ENCODE measurements at places on chromosomes 11 and 22.

- no peak for DNase-seq
Observed at GRCh38 chr11:120188811-120189455, 21.9 kb upstream of the OAF start.

DNA sequence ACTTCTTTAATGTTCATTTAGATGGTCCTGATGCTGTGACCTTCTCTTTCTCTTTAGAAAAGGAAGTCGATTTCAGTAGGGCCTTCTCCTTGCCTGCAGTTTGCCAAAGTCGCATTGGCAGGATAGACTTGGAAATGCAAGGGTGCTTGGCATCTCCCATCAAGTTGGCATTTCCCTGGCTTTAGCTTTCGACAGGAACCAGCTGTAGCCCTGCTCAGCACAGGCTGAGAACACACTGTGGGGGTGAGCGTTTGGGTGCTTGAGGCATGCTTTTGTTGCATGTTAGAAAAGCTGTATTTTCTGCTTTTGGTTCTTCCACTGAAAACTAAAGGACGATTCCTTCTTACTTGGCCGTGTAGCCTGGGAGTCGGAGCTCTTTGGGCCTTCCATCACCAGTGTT, 37.7 kb downstream of the LDLRAD3 start:
- no peak for DNase-seq

GRCh38 chr11:127233998-127234397, 233.4 kb upstream of the KIRREL3 start:
- DNase-seq, result no peak

GRCh38 chr11:80443177-80443576, 1002.3 kb upstream of the TENM4 start:
- no peak for DNase-seq

DNA sequence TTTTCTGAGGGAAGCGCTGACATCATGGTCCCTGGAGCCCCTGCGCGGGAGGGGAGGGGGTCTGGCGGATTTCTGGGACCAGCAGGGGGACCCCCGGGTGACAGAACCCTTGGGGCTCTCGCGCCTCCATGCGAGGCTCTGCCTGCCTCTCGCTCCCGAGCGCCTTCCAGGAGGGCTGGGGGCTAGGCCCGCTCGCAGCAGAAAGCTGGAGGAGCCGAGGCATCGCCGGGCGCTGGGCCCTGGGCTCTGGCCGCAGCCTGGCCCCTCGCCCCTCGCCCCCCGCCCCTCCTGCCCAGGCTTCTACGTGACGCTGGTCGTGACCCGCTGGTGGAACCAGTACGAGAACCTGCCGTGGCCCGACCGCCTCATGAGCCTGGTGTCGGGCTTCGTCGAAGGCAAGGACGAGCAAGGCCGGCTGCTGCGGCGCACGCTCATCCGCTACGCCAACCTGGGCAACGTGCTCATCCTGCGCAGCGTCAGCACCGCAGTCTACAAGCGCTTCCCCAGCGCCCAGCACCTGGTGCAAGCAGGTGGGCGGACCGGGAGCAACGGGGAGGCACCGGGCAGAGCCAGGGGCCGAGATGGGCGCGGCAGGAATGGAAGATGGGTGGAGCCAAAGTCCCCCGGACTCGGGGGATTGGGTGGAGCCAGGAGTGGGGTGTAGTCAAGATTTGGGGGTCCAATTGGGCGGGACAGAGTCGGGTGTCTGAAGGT, 5.4 kb downstream of the BEST1 start:
- peak; percentile 16 for DNase-seq

DNA sequence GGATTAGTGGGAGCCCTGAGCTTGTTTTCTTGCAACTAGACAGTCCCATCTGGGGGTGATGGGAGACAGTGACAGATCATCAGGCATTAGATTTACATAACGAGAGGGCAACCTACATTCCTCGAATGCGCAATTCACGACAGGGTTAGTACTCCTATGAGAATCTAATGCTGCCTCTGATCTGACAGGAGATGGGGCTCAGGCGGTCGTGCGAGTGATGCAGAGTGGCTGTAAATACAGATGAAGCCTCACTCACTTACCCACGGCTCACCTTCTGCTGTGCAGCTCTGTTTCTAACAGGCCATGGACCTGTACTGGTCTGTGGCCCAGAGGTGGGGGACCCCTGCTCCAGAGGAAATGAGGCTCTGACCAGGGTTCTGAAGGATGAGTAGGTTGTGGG, 125.5 kb downstream of the FBXO7 start:
- DNase-seq, result no peak

GRCh38 chr11:13207665-13208594, 69.7 kb upstream of the BMAL1 start:
- peak; percentile 30 for DNase-seq

DNA sequence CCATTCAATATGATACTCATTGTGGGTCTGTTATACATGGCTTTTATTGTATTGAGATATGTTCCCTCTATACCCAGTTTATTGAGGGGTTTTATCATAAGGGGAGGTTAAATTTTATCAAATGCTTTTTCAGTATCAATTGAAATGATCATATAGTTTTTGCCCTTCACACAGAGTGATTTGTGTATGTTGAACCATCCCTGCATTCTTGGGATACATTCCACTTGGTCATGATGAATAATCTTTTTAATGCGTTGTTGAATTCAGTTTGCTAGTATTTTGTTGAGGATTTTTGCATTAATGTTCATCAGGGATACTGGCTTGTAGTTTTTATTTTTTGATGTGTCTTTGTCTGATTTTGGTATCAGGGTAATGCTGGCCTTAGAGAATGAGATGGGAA, 98.0 kb downstream of the ATG16L2 start:
- no peak for DNase-seq

GRCh38 chr11:116958246-116958645, 120.8 kb upstream of the APOA1 start:
- DNase-seq, result no peak

- no peak for DNase-seq
Observed at GRCh38 chr11:123176785-123177184, 18.3 kb downstream of the CLMP start.

DNA sequence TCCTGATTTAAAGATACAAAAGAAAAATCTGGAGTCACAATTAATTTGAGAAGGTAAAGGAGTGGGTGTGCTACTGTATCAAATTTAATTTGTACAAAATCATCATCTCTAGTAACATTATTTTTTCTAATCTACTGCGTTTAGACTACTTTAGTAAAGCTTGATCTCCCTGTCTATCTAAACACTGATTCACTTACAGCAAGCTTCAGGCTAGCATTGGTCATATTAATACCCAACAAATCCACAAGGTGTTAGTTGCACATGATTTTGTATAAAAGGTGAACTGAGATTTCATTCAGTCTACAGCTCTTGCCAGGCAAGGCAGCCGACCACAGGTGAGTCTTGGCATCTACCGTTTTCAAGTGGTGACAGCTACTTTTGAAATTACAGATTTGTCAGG, at the start of gene FSHB:
Gene FSHB, plus strand, starts transcription at position 301 of the 400 bp plus-strand sequence. CDS start 889 bp downstream, outside the sequence.
- DNase-seq, result no peak

DNA sequence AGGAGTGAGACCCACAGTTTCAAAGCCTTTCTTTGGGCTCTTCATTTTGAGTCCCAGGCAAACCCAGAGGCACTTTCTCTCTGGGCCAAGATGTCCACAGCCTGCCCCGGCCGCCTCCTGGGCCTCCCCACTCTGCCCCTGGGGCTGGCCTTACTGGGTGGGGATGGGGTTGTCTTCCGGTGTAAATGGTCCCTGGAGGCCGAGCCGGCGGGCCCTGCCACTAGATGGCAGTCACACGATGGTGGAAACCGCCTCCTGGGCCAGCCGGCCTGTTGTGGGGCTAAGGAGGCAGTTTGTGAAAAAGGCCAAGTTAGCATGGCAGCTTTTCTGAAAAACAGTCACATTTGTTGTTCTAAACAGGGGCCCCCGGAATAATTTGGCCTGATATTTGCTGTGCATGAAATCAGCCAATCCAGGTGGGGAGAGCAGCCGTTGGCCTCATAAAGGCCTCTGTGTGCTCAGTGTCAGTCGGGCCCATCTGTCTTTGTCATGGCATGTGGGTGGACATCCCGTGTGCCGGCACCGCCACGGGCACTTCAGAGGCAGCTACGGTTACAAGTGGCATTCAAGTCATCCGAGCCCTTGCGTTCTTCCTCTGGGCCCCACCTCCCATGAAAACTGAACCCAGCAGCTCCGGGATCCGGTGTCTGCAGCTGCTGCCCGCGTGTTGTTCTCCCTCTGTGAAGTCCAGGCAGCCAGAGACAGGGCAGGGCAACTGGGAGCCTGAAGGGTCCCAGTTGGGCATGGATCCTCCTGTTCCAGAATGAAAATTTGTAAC, 6.5 kb downstream of the MRPL23 start:
- DNase-seq, result no peak

DNA sequence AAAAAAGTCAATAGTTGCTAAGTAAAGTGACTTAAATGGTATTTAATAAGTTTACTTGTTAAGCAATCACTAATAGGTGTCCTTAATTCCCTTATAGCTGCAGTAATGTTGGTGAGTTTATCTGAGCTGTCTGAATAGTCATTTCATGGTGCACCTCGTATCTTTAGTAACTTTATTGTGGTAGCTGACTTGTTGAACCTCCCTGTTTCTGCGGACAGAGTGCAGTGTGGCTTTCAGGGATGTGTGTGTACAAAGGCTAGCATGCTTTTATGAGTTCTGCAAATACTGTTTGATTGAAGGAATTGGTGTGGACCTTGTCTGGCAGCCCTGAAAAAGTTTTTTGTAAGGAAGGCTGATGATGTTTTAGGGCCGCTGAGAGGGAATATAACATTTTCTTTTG, 2.6 kb downstream of the ZNRF3 start:
- DNase-seq, result no peak

DNA sequence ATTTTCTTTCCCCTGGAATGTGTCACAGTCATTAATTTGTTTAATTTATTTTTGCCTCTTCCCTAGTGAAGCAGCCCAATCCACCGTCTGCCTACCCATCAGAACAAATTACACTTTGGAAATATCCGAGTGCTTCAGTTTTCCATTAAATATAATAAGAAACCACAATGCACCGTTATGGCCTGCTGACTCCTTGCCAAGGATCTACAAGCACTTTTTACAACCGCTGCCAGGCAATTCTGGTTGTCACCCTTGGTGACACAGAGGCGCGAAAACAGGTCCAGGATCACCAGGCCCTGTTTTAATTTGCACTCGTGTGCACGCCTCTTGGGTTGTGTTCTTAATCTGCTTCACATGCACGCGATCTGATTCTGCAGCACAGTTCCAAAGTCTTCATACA, 43.9 kb downstream of the KIRREL3 start:
- no peak for DNase-seq

- DNase-seq, result peak; percentile 18
Observed at GRCh38 chr11:20112291-20113148, 47.8 kb downstream of the DBX1 start.

DNA sequence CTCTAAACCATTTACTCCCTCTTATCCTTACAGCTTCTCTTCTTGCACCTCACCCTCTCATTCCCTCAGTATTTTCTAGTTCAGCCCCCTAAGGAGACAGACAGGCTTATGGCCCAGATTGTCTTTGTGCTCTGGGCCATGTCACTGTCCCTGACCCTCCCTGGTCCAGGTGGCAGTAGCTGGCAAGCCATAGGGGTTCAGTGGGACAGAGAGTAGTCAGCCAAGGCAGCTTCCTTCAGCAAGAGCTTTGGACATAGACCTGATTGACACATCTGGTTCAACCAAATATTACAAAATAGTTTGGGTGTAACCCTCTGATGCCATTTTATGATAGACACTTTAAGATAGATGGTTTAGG, 53.9 kb downstream of the NCAM1 start:
- DNase-seq, result no peak

All from NCI-H1092 treated with DMSO at 0.1 percent for 48 hours (cell line).